ENCODE measurements at places on chromosomes 3 and 15. TPM values are rescaled to one million over a fixed set of nuclear protein-coding genes. Genes with fewer than 3 reads are reported as not detected.

The KLHL24 gene
- total RNA-seq: 156 TPM

The SKOR1 gene
- total RNA-seq: 0.25 TPM

The IRAK2 gene
- 3.4 TPM for total RNA-seq

The SOX14 gene
- total RNA-seq: not detected

Data from temporal lobe (tissue), 4 donors.